SK-N-DZ (cell line): ENCODE measurements at places on chromosomes 2 and 18.
A peak's percentile ranks its signal among the peaks of the same experiment; 100 is the strongest.

- DNase-seq: peak; percentile 15
Observed at GRCh38 chr18:41714872-41715271, 240.2 kb upstream of the PIK3C3 start.

- no peak for DNase-seq
Observed at GRCh38 chr2:3962719-3963118, 259.3 kb downstream of the DCDC2C start.

GRCh38 chr2:206832873-206833272 is 67.5 kb downstream of the FASTKD2 start:
- no peak for DNase-seq

DNA sequence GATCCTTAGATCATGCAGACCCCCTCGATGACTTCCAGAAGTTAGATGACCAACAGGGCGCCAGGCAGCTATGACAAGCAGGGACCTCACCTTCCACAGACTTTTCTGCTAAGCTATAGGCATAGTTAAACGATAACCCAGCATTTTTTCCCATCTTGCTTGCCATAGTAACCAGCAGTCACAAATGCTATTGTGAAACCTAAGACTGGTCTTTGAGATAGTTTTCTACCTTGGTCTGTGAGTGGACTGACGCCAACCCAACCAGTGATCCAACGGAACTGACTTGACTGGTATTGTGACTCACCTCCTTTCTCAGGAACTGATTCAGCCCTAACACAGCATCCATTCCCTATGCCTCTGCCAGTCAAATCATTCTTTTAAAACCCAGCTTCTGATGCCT is 361.2 kb downstream of the LRRTM4 start:
- DNase-seq: no peak

DNA sequence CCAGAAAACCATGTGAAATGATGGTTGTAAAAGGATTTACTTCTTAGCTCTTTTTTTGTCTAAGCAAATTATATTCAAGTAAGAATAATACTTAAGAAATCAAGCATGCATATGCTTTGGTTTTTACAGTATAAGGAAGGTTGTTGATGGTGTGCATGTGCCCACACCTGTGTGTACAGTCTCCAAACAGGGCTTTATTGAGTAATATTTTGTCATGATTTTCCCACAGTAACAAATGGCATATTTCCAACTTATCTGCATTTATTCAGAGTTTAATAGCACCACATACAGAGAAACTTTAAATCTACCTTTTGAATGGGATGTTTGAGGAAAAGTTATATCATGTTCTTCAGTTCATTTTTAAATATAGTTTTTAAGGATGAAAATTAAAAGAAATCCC is 76.5 kb upstream of the DSG1 start:
- DNase-seq: no peak

- DNase-seq: no peak
Observed at GRCh38 chr2:97675430-97676113, 6.1 kb downstream of the C2orf92 start.

DNA sequence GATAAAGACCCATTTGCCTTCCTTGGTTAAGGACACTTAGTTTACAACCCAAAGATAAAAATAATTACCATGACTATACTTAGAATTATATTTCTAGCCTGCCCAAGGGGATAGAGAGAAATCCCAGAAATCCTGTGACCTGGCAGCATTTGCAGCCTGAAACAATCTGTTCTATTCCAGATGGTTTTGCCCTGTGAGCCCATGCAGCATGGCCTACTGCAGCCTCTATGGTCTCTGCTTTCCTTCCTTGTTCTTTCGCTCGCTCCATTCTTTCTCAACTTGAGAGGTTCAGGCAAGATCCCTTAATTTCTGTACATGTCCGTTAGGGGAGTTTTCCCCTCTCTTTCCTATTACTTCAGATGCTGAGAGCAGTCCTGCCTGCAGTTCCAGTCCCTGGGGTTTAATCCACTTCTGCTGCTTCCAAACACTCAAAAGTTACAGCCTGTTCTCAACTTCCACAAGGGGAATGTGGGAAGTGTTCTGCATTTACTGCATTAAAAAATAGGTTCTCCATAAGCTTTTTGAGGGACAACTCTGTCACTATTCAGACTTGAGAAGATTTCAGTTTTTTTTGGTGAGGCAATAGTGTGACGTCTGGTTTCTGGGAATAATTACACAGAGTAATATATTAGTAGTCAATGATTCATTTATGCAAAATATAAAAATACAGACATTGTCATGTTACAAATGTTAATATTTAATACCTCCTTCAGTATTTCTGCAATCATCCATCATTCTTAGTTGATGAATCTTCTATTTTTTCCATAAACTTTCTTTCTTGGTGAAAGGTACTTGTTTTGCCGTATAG is 80.3 kb downstream of the CDCA7 start:
- no peak for DNase-seq

- no peak for DNase-seq
Observed at GRCh38 chr2:55399815-55400214, 19.8 kb downstream of the CCDC88A start.
